Mucosa of descending colon (tissue), 3 donors: ENCODE measurements at places on chromosomes 4 and X. TPM values are rescaled to one million over a fixed set of nuclear protein-coding genes. Genes with fewer than 3 reads are reported as not detected.

CLTRN gene
- 0.41 TPM for total RNA-seq

ZCCHC18 gene
- 1.0 TPM for total RNA-seq

CCNA2 gene
- 18.9 TPM for total RNA-seq

PLA2G12A gene
- total RNA-seq = 43.5 TPM

SH3BGRL gene
- total RNA-seq = 186 TPM

DCAF4L1 gene
- 0.09 TPM for total RNA-seq

KANTR gene
- total RNA-seq = 15.7 TPM

SLC4A4 gene
- 248 TPM for total RNA-seq

AKAP17A gene
- total RNA-seq = 40.8 TPM

CTAG2 gene
- total RNA-seq = not detected
